ENCODE measurements at places on chromosomes 16 and 17.

DNA sequence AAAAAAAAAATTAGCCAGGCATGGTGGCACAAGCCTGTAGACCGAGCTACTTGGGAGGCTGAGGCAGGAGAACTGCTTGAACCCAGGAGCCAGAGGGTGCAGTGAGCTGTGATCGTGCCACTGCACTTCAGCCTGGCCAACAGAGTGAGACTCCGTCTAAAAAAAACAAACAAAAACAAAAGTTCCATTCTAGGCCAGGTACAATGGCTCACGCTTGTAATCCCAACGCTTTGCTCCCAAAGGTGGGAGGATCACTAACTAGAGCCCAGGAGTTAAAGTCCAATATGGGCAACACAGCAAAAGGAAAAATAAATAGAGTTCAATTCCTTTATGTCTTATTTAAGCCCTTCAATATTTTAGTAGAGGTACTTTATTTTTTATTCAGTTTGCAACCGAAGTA, 47.5 kb downstream of the CNOT1 start:
- no peak for DNase-seq

GRCh38 chr16:80996688-80997138, 10.0 kb downstream of the CMC2 start:
- DNase-seq = no peak

- DNase-seq = peak; percentile 63
Measured at GRCh38 chr17:43356999-43357398, 41.8 kb upstream of the ARL4D start.

DNA sequence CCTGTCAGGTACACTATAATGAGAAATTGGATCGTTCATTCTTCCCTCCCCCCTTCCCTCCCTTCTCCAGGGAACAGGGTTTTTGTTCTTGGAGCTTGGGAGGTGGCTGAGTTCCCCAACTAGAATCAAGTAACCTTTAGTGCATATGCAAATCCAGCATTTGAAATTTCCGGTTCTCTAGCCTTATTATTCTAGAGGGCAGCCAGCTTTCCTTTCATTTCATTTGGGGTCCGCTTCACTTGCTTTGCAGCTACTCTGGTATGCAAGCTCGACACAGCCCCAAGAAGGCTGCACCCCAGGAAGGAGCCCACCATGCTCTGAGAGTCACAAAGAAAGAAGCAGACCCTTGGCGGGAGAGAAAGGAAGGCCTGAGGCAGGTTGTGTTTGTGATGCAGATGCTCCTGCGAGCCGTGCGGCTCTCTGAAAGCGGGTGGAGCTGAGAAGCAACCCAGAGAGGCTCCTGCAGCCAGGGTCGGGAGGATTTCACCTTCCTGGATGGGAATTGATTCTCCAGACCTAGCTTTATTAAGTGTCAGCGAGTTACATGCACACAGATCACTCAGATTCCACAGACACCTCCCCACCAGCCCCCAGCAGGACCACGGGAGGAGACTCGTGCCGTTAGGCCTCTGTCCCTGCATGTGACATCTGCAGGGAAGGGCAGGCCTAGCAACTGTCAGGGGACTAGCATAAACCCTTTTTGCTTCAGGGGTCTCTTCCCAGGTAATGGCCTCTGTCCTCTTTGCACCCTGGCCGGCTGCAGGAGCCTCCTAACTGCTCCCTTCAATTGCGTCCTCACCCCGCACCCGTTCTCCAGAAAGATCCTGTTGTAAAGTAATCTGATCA, 34.5 kb downstream of the PMM2 start:
- DNase-seq = no peak

- no peak for DNase-seq
Measured at GRCh38 chr17:43823350-43824084, 9.4 kb downstream of the MPP3 start.

DNA sequence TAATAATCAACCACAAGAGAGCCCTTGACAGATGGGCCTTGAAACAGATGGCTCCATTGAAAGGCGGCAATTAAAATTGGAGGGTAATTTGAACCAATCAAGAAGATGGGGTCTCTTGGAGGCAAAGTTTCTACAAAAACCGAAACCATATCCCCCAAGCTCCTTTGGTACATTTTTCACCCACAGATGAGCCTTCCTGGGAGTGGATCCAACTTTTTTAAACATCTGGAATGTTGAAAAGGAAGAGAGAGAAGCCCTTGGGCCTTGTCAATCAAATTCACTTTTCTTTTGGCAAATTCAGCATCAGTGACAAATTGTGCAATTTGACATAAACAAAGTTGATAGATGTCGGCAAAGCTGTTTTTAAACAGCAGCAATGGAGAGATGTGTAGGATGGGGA, 13.2 kb upstream of the NUP93 start:
- DNase-seq = no peak

GRCh38 chr17:40937384-40937819, at the start of gene KRT23:
Gene KRT23 (minus strand): TSS chr17:40937646. CDS start chr17:40936603, 1,043 bp downstream.
- DNase-seq = no peak
